ENCODE measurements at places on chromosomes 4 and X.

GRCh38 chrX:43656005-43656494 lies at the start of gene MAOA:
TSS of gene MAOA (plus strand) at chrX:43656299. CDS start at chrX:43656342, 43 bp downstream.
- no peak for DNase-seq

DNA sequence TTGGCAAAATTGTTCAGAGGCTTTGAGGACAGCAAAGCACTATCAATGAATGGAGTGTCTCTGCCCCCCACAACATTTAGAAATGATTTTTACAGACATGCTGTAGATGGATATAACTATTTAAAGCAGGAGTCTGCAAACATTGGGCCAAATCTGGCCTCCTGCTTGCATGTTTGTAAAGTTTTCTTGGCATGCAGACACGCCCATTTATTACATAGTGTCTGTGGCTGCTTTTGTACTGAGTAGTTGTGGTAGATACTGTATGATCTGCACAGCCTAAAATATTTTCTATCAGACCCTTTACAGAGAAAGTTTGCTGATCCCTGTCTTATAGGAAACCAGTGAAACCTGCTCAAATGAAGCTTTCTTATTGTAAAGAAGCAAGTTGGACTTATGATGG lies 45.5 kb upstream of the PHEX start:
- no peak for DNase-seq

- no peak for DNase-seq
These were observed 198.3 kb downstream of the NSUN7 start for GRCh38 chr4:40948014-40948413.

GRCh38 chrX:64536736-64537135 lies 141.5 kb upstream of the MTMR8 start:
- DNase-seq: no peak

GRCh38 chr4:47612116-47613023 lies 127.3 kb downstream of the ATP10D start:
- DNase-seq: no peak

GRCh38 chrX:35809781-35810180 lies 11.6 kb downstream of the MAGEB16 start:
- no peak for DNase-seq

- no peak for DNase-seq
These were observed 295.3 kb downstream of the GRID2 start for GRCh38 chr4:92599044-92599443.

DNA sequence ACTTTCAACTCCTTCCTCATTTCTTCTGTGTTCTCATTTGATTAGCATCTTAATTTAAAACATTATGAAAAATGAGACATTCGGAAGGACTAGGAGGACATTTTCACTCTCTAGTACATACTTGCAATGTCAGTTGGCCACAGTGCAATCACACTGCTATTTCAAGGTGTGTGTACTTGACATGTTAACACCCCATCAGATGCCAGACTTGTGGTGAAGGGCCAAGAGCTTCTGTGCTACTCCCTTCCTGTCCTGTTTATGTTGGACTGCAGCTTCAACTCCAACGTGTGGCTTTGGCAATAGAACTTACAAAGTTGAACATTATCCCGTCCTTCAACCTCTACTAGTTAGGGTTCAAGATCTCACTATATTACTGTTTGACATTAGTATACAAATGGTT lies 221.0 kb downstream of the PALLD start:
- no peak for DNase-seq

DNA sequence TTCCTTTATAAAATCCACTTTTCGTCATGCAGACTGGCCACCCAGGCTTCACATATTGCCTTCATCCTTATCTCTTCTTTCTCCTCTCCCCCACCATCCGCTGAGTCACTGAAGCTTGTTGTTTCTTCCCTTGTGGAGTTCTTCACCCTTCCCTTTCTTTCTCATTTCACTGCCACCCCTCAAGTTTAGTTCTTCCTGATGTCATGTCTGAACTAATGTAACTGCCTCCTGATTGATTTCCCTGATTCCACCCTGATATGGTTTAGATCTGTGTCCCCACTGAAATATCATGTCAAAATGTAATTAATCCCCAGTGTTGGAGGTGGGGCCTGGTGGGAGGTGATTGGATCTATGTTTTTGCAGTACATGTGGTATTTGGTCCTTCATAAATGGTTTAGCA lies 151.4 kb downstream of the CPEB2 start:
- DNase-seq: no peak

GRCh38 chr4:174847801-174848427 lies 18.9 kb upstream of the GLRA3 start:
- no peak for DNase-seq

GRCh38 chr4:175459571-175459970 lies 352.5 kb downstream of the GPM6A start:
- no peak for DNase-seq

DNA sequence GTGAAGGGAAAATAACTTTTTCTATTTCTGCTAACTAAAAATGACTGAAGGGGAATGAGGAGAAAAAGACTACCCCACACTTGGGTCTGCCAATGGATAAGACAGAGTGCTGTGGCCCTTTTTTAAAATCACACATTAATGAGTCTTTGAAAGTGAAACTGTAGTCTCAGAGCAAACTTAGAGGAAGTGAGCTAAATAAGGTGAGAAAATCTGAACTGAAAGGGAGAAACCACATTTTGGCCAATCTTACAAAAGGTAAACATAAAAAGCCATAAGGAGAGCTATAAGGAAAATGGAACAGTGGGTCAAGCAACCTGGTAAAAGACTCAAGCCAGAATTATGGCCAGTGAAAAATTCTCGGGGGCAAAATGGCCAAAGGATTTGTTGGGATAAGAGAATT lies 755.1 kb upstream of the IGFBP7 start:
- no peak for DNase-seq

DNA sequence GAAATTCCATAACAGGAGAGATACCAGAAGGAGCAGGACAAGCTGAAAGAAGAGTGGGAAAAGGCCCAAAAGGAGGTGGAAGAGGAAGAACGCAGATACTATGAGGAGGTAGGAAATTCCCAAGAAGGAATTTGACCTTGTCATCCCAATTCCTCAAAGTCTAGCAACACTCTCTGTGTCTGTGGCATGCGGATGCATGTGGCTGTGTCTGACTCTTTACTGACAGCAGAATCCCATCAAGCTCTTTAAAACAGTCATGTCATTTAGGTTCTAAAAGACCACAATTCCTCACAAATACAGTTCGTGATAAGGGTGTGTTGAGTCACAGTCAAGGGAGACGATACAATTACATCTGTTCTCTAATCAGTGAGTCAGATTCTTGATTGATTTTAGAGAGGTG lies 68.5 kb downstream of the PHOX2B start:
- no peak for DNase-seq

- no peak for DNase-seq
These were observed 1499.7 kb upstream of the AGA start for GRCh38 chr4:178941975-178942374.

GRCh38 chr4:87848622-87849351 lies 16.0 kb downstream of the MEPE start:
- no peak for DNase-seq

GRCh38 chrX:110287605-110288004 lies 30.3 kb downstream of the AMMECR1 start:
- DNase-seq: no peak

DNA sequence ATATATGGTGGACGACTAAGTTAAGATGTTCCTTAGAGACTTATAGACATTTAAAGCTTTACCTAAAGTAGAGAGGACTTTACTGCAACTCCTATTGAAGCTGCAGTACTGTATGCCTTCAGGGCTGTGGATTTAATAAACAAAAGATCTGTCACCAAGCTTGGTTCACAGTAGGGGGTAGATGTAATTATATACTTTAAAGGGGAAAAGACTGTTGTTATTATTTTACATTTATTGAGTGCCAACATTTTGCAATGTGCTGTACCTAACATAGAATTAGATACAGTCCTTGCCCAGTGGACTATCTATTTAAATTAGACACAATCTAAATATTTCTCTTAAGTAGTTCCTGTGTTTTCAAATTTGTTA lies 67.2 kb downstream of the SLIT2 start:
- no peak for DNase-seq

GRCh38 chr4:128663325-128663724 lies 146.2 kb upstream of the JADE1 start:
- DNase-seq: no peak

- DNase-seq: no peak
These were observed 549.8 kb upstream of the PRKX start for GRCh38 chrX:4263030-4263803.

DNA sequence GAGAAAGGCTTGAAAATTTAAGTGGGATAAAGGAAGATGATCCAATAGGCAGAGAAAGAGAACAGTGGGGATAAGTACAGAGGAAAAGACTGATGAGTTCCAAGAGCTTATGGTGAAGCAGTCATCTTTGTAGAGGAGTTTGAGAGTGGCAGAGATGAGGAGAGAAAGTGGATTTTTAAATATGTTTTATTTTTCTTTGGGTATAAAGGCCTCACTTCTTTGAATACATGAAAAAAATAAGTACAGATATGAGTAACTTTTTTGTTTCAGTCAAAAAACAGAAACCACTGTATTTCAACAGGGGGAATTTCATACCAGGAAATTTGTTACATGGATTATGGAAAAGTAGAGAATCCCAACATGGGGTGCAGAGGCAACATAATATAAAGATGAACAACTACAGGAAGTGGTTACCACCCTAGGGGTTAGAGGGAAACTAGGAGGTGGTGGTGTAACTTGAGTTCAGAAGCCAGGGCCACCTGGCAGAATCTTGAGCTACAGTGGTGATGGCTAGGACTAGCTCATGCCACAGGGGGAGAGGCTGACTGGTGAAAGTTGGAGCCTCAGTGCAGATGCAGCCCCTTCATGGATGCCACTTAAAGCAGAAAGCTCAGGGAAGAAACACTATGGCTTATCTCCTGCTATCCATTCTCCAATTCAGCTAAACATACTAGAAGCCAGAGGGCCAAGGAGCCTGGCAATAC lies 3.4 kb upstream of the CYBB start:
- no peak for DNase-seq

GRCh38 chrX:132041015-132041414 lies 17.9 kb downstream of the STK26 start:
- no peak for DNase-seq

GRCh38 chr4:176794151-176794550 lies 1.4 kb upstream of the VEGFC start:
- DNase-seq: no peak

GRCh38 chrX:35819241-35819640 lies 21.1 kb downstream of the MAGEB16 start:
- DNase-seq: no peak

GRCh38 chr4:169341490-169341889 lies 70.7 kb upstream of the SH3RF1 start:
- DNase-seq: no peak

DNA sequence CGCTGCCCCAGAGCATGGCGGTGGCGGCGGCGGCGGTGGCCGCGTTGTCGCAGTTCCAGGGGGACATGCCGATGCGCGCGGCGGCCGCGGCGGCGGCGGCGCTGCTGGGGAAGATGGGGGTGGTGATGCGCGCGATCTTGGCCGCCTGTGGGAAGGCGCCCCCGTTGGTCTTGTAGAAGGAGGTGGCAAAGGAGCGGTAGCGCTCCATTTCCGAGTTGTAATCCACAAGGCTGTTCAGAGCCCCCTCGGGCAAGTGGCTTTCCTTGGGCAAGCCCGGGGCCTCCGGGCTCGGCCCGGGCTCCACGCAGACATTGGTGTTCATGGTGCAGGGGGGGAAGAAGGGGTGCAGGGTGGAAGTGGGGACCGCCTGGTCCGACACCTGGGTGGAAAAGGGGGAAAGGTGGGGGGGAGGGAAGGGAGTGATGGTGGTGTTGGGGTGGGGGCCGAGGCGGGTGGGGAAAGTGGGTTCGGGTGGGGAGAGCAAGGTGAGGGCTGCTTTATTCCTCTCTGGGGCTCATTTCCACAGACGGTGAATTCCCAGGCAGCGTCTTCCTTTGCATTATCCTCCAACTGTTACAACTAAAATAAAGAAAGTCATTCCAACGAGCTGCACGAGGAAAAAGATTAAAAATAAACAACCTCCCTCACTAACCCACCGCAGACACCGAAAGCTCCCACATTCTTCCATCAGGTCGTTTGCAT lies 3.1 kb downstream of the CXXC4 start:
- DNase-seq: no peak

- no peak for DNase-seq
These were observed 304.1 kb upstream of the TECRL start for GRCh38 chr4:64713256-64713840.

- no peak for DNase-seq
These were observed 27.2 kb downstream of the OCIAD1 start for GRCh38 chr4:48858130-48858529.

DNA sequence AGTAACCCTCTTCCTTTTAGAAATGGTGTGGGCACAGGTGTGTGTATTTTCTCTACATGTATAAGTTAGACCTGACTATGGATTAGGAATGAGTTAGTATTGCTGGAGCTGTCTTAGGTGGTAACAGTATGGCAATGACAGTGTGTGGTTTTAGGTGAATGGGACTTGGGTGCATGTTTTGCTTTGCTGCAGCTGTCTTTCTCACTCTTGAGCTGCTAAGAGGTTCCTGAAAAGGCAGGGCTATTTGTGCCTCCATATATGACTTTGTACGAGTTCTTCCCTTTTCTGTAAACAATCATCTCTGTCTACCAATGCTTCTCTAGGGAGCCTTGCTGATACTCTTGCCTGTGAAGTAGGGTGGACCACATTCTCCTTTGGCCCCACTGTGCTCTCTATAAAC lies 234.8 kb upstream of the HHIP start:
- no peak for DNase-seq

DNA sequence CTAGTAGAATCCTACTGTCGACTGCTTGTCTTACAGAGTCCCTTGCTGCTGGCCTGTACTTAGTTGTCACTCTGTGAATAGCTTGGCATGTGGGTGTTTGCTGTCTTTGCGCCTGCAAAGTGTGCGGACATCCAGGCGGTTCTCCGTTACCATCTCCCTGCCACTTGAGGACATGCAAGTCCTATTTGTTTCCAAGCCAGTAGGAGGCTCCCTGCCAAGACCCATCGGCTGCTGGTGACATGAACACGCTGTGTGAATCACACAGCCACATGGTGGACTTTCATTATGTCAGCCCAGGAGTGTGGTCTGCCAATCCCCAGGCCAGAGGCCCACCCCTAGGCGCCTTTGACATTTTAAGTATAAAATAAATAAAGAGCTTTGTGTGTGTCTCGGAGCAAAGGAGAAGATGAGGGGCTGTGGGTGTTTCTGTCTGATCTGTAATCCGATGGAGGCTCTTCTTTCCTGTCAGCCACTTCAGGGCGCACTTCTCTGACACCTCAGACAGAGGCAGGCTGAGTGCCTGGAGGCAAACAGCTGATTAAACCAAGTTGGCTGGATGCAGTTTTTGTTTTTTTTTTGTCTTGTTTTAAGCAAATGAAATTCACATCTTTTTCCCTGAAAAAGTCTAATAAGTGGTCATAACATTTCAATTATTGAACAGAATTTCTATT lies 51.5 kb downstream of the ALPK1 start:
- no peak for DNase-seq

- DNase-seq: no peak
These were observed 22.3 kb downstream of the QRFPR start for GRCh38 chr4:121358473-121358872.

GRCh38 chrX:95764972-95765451 lies 919.6 kb upstream of the DIAPH2 start:
- DNase-seq: no peak

- DNase-seq: peak; percentile 13
These were observed at the start of gene TMSB15A for GRCh38 chrX:102515975-102516941. TSS of gene TMSB15A (minus strand) at chrX:102516739.

GRCh38 chrX:65926095-65927019 lies 113.5 kb downstream of the VSIG4 start:
- peak; percentile 31 for DNase-seq

Measured in stimulated activated CD4-positive, alpha-beta T cell treated with anti-CD3 and anti-CD28 coated beads, TNF-alpha, amount 100 ng/mL, for 24 hours (primary cell).